ENCODE measurements at places on chromosomes 4 and X.

- no peak for DNase-seq
Measured at GRCh38 chr4:131595140-131595539, 1554.0 kb upstream of the PCDH10 start.

DNA sequence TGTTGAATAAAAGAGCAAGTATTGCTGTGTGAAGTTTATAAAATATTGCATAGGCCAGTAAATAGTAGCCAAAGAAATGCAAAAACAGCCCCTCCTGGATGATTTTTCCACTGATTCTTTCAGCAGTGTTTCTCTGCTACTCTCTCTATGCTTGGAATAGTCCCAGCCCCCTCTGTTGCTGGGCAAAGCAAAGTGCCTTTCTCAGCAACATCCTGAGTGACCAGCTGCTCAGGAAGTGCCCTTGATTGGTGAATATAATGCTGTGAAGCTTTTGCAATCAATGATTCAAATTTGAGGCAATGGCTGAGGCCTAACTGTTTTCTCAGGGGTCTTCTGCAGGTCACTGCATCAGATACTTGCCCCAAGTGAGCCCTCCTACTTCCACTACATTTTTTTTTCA lies 656.7 kb downstream of the ZNF674 start:
- DNase-seq, result no peak

DNA sequence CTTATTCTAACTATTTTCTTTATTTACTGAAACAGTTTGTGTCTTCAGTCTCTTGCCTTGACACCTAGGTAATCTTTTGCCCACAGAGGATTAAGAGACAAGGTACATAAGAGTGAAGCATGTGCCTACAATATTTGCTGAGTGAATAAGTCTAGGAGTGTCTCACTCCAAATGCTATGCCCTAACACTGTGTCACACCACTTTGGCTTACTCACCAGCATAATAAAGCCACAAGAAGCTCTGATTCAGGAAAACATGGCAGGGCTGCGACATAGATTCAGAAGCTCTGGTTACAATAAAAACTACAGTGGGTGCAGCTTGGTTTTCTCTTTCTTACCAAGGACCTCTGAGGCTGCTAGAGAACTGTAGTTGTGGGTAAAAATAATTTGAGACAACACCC lies 127.1 kb downstream of the RBM46 start:
- peak; percentile 59 for DNase-seq

- DNase-seq, result no peak
Measured at GRCh38 chr4:3283916-3284315, 8.9 kb upstream of the RGS12 start.

GRCh38 chrX:126701380-126701779 lies 118.1 kb upstream of the PRR32 start:
- no peak for DNase-seq

DNA sequence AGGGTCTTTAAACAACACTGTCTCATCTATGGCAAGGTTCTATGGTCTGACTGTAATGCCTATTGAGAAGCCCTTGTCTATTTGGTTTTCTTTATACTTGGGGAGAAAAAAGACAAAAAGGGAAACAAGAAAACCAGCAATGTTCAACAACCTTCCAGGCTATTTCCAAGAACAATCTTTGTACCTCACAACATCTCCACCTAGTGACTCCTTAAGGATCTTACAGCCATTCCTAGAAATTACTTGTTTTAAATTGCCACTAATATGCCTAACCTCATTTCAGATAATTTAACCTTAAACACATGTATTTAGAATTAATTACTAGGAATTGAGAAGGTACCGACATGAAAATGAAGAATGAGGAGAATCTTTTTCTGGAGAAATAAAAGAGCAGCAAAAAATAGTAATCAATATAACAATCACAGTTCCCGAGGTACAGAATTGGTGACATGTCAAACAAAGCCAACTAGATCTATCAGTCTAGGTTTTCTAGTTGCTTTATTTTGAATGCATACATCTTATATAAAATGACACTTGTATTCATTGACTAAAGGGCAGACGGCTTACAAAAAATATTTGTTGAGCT lies 1.6 kb upstream of the RBM46 start:
- peak; percentile 58 for DNase-seq

DNA sequence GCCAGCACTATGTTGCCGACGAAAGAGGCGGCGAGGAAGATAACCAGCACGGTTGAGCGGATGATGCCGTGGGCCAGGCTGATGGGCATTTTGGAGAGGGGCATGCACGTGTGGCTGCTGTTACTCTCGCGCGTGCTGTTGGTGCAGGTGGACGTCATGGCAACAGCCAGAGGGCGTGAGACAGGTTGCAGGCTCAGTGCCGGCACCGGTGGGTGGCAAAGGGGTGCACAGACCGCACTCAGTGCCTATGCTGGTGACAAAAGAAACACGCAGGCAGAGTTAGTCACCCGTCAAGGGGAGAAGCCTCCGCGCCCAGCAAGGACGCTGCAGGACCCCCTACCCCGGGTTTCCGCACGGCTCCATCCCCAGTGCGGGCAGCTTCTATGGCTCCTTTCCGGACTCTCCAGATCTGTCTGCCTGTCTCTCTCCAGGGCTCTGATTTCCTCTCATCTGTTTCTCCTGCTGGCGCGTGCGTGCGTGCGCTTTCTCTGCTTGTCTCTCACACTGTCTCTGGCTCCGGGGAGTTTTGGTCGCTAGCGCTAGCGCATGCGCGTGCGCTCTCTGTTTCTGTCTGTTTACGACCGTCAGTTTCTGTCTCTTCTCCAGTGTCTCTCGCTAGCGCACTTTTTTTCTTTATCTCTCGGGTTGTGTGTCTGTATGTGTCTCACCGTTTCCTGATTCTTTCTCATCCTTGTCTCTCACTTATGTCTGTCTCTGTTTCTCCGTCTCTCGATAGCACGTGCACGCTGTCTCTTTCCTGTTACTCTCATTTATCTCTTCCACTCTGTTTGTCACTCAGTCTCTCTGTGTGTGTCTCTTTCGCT lies 2.1 kb downstream of the GPR101 start:
- no peak for DNase-seq

- DNase-seq, result no peak
Measured at GRCh38 chr4:89625599-89626293, 211.2 kb downstream of the SNCA start.

- no peak for DNase-seq
Measured at GRCh38 chr4:89836031-89836745, 773 bp downstream of the SNCA start.

GRCh38 chrX:81174286-81174685 lies 27.4 kb downstream of the HMGN5 start:
- DNase-seq, result peak; percentile 56

DNA sequence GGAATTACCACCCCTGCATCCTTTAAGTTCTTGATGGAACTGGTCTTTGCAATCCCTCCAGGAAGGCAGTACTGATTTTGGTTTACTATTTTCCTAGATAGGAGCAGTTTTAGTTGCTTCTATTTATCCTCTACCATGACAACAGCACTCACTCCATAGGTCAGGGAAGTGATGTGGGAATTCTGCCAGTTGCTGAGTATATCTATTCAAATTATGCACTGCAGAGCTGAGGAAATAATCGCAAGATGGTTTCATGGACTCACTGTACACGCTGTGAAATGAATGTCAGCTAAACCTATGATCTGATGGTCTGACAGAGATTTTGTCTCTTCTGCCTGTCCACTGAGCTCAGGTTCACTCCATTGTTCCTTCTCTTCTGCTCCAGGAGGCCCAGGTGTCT lies 135.8 kb downstream of the FAAH2 start:
- DNase-seq, result no peak

DNA sequence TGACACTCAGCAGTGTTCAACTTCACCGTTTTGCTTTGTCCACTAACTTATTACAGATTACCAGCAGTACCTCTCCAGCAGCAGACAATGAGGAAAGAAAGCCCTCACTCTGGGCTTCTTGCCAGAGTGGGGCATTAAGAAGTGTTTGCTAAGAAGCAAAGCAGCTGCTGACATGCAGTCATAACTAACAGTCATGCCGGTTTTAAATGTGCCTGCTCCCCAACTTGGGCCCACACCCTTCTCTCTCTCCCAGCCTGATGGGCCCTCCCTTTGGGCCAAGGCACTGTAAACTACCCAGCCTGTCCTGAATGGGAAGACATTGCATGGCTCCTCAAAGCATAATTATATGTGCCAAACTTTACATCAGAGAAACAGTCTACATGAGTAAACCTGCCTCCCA lies 54.6 kb upstream of the HHIP start:
- DNase-seq, result no peak

DNA sequence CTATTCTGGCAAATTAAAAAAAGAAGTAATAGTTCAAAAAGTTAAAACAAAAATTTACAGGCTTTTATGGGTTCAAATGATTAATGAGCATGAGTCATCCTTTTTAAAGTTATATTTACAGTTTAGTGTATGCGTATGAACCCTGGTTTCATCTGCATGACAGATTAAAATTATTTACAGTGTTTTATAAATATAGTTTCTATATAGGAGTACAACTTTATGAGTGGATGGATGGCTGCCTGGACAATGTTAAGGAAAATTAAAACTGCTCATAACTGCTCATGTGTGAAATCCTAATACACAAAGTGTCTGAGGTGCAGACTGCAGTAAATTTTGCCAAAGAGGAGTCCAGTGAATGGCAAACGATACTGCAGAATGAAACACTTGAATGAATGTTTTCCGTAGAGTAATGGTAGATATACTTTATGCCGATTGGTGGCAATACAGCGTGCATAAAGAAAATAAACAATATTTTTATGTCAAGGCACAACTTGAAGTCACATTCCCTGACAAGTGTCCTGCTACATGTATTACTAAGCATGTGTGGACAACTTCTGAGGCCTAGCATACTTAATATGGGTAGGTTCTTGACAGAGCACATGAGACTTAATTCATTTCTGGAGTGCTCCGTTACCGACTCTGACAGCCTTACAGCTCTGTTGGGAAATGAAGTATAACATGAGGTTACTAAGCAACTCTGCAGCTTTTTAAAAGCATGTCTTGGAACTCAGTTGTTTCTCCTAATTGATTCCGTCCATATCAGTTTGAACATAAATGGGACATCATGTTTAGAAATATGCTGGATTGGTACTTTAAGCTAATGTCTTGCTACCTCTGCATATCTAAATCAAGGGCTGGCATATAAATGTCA lies 985.6 kb upstream of the PCDH7 start:
- no peak for DNase-seq

All from RKO (cell line).